Kidney glomerular epithelial cell (primary cell): ENCODE measurements at places on chromosomes 4 and X.
A peak's percentile ranks its signal among the peaks of the same experiment; 100 is the strongest.

DNA sequence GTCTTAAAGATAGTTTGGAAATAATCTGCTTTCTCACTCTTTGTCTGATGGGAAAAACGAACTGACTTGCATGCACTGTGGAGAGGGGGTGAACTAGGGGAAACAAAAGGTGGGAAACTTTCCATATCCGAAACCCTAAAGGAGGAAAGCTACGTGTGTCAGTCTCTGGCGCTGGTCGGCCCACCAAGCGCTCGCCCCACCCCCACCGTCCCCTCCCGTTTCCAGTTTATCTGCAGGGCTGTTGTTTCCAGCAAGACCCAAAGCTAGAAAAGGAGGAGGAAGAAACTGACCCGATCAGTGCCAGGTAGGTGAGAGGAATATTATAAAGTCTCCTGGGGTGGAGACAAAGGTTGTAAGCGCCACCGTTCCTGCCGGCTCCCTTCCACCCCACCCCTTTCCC, 552 bp downstream of the TCEAL9 start:
- no peak for DNase-seq

GRCh38 chr4:159347813-159348212, 244.9 kb downstream of the RAPGEF2 start:
- DNase-seq = no peak

DNA sequence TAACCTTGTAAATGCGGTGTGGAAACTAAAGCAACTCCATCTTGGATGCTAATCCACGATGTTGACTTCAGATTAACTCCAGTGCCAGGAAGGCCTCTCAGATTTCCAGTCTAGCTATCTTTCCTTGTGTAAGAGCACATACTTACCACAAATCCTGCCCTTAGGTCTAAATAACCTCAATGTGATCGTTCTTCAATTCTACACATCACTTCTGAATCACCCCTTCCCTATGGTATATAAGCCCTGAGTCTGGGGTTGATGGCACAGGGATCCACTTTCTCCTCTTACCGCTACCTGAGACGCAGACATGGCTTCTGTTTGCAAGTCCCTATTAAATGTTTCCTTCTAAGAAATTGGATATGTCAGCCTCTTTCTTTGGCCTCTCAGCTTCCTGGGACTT, 17.5 kb upstream of the ZNF41 start:
- DNase-seq = no peak

DNA sequence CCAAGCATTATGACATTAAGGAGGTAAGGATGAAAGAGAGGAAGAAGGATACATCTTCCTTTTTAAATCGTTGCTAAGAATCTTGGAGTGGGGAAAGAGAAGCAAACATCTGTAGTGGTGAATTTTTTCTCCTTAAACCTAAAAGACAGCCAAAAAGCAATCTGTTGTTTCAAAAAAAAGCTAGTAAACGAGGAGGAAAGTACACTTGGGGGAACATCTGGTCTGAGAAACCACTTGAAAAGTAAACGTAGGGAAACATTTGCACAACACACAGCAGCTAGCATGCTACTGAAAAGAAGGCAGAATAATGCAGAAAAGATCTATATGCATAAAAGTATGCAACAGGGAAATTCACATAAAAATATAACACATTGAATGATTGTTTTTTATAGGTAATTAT, 1485.6 kb downstream of the PCDH19 start:
- DNase-seq = no peak

DNA sequence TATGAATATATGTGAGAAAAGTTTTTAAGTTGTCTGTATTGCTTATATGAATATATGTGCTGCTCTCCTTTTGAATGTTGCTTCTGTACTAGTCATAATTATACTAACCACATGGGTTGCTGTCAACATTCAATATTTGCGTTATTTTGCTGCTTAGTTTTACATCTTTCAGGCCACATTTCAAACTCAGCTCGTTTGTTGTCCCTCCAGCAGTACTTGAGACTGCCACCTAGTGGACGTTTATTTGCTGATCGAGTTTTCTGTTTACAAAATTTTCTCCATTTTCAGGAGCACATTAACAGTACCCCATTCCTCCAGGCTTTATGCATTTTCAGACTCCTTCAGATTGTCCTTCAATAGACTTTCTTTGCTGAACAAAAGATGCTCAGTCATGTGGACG, 75.8 kb downstream of the NUDT11 start:
- peak; percentile 3 for DNase-seq

DNA sequence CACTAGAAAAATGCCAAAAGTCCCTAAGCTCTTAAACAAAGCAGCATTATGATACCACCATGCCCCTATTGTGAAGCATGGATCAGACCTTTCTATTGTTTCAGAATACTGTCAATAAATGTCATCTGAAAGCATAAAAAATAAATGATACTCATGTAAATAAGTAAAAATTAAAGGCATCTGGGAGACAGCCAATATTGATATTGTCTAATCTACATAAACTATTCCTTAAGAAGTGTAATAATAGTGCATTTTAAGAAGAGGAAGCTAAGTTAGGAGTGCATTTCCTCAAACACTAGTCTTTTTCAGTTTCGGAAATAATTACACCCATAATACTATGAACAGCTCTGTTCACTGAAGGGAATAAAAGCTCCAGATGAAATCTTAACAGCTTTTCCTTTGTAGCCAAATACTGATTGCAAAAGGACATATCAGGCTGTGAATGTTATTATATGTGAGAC, 181.6 kb downstream of the SPOCK3 start:
- no peak for DNase-seq

- DNase-seq = peak; percentile 17
Observed at GRCh38 chr4:15006416-15007024, 4.2 kb downstream of the CPEB2 start.

GRCh38 chr4:169724260-169724659, 33.5 kb downstream of the HPF1 start:
- peak; percentile 14 for DNase-seq

- no peak for DNase-seq
Observed at GRCh38 chrX:2817036-2817435, 11.7 kb upstream of the GYG2 start.
